D721Med (cell line): ENCODE measurements at places on chromosomes 7 and 10.

DNA sequence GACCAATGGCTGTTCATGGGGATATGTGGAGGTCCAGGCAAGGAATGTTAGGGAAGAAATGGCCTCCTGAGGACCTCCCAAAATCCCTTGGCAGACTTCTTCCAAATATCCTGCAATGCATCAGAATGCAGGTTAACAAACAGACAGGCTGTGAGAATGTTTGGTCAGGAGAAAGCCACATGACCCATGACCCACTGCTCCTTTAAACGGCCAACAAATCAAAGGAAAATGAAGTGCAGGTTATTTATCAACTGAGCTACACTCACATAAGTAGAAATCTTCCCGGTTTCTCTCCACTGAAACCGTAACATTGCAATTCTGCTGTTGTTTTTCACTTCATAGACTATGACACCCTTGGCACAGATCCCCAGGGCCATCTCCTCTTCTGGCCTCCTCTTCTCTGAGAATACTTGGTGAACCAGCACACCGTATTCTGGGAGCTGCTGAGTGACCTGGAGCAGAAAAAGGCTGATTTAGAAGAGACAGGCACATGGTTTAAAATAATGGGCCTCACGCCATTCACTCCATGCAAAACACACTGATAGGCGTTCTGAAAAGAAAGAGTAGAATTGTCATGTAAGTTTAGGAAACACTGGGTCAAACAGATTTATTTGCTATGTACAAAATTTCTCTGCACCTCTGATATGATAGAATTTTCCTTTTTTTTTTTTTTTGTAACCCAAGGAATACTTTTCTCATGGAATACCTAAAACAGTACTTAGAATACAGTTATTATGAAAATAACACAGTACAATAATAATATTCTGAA, 67.8 kb downstream of the FRMPD2 start:
- DNase-seq = no peak

DNA sequence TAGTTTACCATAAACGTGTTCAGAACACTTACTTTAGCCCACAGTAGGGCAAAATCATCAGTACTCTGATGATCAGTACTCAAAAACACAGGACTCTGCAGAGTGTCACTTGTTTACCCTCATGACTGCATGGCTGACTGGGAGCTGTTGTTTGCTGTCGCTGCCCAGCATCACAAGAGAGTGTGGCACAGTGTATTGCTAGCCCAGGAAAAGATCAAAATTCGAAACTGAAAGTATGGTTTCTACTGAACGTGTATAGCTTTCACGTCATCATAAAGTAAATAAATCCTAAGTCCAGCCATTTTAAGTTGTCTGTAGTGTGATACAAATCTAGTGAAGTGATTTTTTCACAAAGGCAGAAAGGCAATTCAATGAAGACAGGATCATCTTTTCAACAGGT, 184.6 kb downstream of the RAMP3 start:
- DNase-seq = no peak

- no peak for DNase-seq
These were observed 15.6 kb upstream of the KIAA1217 start for GRCh38 chr10:24193330-24193729.

- no peak for DNase-seq
These were observed 171.3 kb downstream of the MLLT10 start for GRCh38 chr10:21705142-21705827.

GRCh38 chr7:74187915-74188675, 13.9 kb downstream of the EIF4H start:
- DNase-seq = no peak

DNA sequence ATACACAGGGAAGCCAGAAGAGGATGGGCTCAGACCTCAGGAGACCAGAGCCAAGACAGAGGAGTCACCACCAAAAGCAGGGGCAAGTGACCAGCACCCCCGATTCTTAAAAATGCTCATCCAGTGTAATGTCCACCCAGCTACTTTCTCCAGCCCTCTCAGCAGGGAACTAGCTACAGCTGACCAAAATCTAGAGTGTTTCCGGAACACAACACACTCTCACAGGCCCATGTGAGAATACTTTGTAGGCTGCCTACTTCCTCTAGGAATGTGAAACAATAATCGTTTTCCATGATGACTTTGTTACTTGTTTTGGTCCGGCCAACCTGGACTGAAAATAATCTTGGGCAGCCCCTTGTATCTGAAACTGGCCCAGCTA, 14.5 kb downstream of the PSAP start:
- DNase-seq = no peak

DNA sequence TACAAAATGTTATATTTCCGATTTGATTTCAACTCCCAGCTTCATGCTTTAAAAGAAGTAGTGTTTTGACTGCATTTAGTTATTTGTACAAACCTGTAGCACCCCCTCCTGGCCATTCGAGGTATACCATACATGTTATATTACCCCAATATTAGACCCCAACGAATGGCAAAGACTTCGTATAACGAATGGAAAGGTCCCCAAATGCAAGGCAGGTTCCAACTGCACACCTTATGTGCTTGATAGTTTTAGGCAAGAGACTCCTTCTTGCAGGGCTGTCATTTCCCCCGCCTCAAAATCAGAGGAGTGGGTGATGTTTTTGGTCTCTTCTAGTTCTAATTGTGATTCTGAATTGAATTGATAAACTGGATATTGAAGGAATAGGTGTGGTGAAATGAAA, 101.1 kb upstream of the TARP start:
- DNase-seq = no peak

DNA sequence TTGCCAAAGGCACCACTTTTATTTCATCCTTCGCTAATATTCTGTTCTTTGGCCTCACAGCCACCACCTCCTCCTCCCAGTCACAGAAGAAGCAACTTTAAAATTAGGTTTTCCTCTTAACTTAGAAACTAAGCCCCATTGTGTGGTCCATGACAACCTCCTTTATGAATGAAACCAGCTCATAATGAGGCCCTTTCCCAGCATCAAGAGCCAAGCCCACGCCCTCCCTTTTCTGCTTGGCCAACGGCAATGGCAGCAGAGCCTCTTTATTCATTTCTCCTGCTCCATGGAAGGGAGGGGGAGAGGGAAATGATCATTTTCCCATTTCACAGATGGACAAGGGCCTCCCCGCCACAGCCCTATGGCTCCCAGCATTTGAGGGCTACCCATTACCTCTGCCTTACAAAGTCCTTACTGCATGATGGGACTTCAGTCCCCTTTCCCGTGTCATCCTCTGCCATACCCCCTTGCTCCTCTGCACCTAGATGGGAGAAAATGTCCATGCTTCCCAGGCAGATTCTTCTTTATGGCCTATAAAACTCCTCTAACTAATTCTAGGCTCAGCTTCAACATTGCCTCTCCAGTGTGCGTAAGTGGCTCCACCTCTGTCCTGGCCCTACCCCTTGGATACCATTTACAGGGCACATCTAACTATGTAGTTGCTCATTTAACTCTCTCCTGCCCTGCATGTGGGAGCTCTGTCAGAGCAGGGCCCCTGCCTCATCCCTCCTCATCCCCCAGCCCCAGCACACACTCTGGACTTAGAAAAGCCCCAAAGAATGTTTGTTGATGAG, 475.5 kb downstream of the RPS24 start:
- DNase-seq = no peak

- no peak for DNase-seq
These were observed 9.2 kb downstream of the CDHR3 start for GRCh38 chr7:105972276-105972675.

DNA sequence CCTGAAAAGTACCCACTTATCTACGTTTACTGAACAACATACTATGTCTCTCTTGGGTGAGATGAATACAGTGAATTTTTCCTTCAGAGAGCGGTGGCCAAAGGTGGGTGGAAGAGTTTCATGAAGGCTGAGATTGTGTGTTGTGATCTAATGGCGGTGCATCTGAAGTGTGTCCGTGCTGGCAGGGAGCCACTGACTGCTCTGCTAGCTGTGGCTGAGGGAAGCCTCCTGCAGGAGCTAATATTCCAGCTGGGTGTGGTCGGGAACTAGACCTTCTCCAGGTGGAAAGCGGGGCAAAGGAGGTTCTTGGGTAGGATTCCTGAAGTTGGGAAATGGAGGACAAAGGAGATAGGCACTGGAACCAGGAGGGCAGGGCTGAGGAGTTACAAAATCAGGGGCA, 69.2 kb upstream of the GRB10 start:
- DNase-seq = no peak

DNA sequence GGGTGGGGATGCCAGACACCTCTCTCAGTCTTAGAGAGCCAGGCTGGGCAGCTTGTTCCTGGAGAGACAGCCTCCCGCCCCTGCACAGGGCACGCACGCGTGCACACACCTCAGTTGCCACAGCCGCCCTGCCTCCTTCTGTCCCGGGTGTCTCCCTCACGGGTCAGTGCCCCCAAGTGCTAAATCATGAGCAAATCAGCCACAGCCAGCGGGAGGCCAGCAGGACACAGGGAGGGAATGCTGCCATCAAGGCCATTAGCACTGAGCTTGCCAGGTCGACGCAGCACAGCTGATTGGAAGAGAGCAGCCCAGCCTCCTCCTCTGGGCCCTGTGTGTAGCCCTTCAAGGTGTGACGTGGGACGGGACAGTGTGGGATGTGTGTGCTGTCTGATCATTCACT, 130.4 kb downstream of the CDH23 start:
- no peak for DNase-seq

- DNase-seq = no peak
These were observed 16.3 kb upstream of the PLCE1 start for GRCh38 chr10:93977442-93977841.
